ENCODE measurements at places on chromosomes 6 and 20. TPM values are rescaled to one million over a fixed set of nuclear protein-coding genes. Genes with fewer than 3 reads are reported as not detected.

DSP gene
- 0.17 TPM for total RNA-seq

TCF19 gene
- 83.3 TPM for total RNA-seq

BPIFA1 gene
- total RNA-seq = not detected

CST7 gene
- total RNA-seq = 92.0 TPM

FAM83C gene
- not detected for total RNA-seq

C20orf96 gene
- total RNA-seq = 9.6 TPM

SYCP2L gene
- 0.31 TPM for total RNA-seq

OTOR gene
- total RNA-seq = not detected

COL12A1 gene
- total RNA-seq = not detected

CST4 gene
- total RNA-seq = not detected

LTA gene
- total RNA-seq = 16.7 TPM

ZBTB46 gene
- 0.11 TPM for total RNA-seq

CD93 gene
- total RNA-seq = 0.47 TPM

TMEM74B gene
- total RNA-seq = 3.5 TPM

C6orf47 gene
- 32.2 TPM for total RNA-seq

FGD2 gene
- total RNA-seq = 9.8 TPM

Data from activated naive CD8-positive, alpha-beta T cell treated with anti-CD3 and anti-CD28 coated beads, Interleukin-2, amount 10 ng/mL, durations not matched to agents 7 days and 5 days (primary cell).